SW480 (cell line): ENCODE measurements at places on chromosomes 4 and X.

- DNase-seq, result no peak
Observed at GRCh38 chr4:165204462-165204830, 2.9 kb upstream of the KLHL2 start.

DNA sequence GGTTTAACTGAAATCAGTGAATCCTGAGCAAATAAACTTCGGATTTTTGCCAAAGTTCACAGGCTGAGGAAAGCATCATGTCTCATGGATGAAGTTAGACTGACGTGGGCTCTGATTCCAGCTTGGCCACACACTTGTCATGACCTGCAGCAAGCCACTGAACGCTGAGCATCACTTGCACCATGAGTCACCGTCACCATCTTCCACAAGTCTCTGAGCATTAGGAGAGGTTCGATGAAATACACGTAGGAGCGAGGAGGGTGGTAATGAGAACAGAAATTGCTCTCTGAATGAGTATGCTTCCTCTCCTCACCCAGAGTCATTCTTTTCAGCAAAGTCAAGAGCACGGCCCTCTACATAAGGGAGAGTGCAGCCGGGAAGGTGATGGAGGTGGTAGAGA is 3.8 kb upstream of the TRIML2 start:
- DNase-seq, result no peak

DNA sequence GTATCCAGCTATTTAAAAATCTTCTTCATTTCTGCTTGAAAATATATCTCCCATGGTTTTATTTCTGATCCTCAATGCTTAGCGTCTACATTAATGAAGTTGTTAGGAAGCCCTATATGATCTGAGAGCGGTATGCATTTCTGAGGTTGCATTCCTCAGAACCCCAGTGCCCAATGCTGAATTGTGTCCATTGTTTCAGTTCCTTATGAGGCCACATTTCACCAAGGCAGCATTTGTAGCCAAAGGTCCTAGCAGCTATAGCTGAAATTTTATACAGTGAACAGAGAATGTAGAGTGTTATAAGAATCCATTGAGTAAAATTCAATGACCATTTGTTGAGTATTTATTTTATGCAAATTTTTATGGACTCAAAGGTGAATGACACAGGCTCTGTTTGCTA is 209.5 kb downstream of the PCDH7 start:
- DNase-seq, result peak; percentile 12

GRCh38 chr4:67685532-67685859 is 15.5 kb downstream of the UBA6 start:
- no peak for DNase-seq

DNA sequence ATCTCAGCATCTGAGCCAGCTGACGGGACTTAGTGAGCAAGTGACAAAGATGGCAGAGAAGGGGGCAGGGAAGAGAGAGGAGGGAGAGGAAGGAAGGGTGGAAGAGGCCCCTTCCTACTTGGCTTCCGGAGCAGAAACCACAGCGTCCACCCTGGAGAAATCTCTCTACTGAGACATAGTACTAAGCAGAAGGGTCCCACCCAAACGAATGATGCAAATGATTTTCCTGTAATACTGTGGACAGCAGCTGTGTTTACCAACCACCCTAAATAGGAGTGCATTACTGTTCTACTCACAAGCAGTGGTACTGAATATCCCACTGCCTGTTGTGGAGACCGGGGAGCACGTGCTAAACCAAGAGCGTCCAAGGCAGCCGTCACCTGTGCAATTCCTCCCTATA is 29.4 kb downstream of the DTHD1 start:
- no peak for DNase-seq

DNA sequence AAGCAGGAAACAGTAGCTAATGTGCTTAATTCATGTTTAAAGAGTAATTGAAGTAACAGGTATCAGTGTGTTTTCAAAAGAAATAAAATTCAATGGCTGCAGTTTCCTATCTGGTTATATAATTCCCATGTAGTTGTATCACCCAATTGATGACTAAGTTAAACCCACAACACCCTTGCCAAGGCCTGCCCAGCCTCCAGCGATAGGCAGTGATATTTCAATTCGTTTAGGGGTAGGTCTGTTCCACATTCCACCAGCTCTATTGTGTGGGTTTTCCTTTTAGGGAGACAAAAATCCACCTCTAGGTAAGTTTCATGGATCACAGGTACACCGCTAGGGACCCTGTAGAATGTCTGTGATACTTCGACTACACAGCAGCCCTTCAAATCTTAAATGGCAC is 24.7 kb upstream of the MXRA5 start:
- DNase-seq, result no peak

GRCh38 chr4:22071749-22072148 is 123.2 kb upstream of the KCNIP4 start:
- DNase-seq, result no peak

DNA sequence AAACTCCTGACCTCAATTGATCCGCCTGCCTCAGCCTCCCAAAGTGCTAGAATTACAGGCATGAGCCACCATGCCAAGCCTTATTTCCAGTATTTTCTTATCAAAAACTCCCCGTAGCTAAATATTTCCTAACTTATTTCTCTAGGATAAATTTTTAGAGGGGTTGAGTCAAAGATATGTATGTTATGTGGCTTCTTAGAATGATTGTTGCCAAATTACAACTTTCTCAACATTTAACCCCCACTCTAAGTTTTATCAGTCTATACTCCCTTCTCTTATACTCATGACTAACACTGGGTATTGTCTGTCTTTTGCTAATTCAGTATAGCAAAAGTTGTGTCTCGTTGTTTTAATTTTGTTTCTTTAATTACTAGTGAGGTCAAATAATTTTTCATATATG is 187.7 kb upstream of the LNX1 start:
- DNase-seq, result no peak

GRCh38 chrX:17601441-17602200 is 135.7 kb upstream of the SCML1 start:
- no peak for DNase-seq

DNA sequence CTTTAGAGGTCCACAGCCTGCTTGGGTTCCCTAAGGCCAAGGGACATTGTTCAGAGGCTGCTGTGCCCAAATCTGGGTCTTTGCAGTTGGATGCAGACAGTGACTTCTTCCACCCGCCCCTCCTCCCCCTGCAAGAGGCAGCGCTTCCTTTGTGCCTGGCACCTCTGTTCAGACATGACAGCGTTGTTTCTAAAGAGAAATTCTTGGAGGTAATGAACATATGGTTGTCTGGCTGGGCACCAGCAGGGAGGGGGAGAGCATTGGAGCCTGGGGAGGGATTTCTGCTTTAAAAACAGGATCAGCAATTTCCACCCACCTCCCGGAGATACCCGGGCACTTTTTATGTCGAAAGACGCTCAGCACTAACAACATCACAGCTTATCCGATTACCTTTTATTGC is 51.5 kb downstream of the PSAPL1 start:
- no peak for DNase-seq
